ENCODE measurements at places on chromosomes 3 and 15. TPM values are rescaled to one million over a fixed set of nuclear protein-coding genes. Genes with fewer than 3 reads are reported as not detected.

DNA sequence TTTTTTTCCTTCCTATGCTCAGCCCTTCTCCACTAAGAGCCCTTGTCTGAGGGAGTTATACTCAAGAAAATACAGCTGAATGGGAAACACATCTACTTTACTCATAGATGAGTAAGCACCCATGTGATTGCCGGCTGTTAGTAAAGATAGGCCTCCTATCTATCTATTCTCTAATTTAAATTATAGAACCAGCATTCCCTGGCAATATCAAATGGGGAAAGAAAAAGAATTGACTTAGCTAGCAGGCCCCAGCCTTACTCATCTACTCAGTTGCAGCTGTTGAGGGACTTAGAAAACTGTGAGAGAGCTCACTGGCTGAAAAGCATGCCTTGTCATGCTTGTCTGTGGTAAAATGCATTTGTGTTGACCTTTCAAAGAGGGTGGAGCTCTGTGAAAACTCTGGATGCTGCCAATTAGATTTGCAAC is 116.9 kb upstream of the LRRFIP2 start:
- H3K36me3 ChIP-seq: no peaks in the 10 kb centered on the region
- H3K4me1 ChIP-seq: no peaks in the 10 kb centered on the region
- no peaks in the 10 kb centered on the region for H3K27me3 ChIP-seq
- H3K4me3 ChIP-seq: no peak overlapping the region
- H3K27ac ChIP-seq: no peak overlapping the region

- H3K4me1 ChIP-seq: no peaks in the 10 kb centered on the region
- H3K36me3 ChIP-seq: no peaks in the 10 kb centered on the region
- no peak overlapping the region for H3K4me3 ChIP-seq
- no peaks in the 10 kb centered on the region for H3K27me3 ChIP-seq
- H3K27ac ChIP-seq: no peak overlapping the region
Measured at GRCh38 chr15:42368096-42368495, 8.8 kb downstream of the CAPN3 start.

DNA sequence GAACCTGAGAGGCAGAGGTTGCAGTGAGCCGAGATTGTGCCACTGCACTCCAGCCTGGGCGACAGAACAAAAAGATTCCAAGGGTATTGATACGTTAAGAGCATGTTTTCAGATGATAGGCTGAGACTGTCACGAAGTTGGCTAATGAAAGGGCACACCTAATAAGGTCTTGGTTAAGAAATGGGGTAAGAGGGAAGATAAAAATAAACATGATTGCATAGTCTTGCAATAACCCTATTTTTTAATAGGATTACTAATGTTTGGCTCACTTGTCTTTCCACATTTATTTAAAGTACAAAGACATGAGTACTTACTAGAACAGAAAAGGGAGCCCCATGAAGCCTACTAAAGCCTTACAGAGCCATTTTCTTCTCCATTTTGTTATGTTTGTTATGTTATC is 109.0 kb downstream of the FRMD4B start:
- no peaks in the 10 kb centered on the region for H3K36me3 ChIP-seq
- no peaks in the 10 kb centered on the region for H3K27me3 ChIP-seq
- H3K4me3 ChIP-seq: no peak overlapping the region
- H3K27ac ChIP-seq: peak overlapping the region; percentile 48
- H3K4me1 ChIP-seq: peaks cover 17% of the 10 kb centered on the region

ACKR4 gene
- not detected for total RNA-seq

SERPINI2 gene
- not detected for total RNA-seq

ARL6IP5 gene
- total RNA-seq: 32.1 TPM

CYP1A2 gene
- total RNA-seq: not detected

- DNase-seq: no peak
- no peaks in the 10 kb centered on the region for H3K27me3 ChIP-seq
- no peaks in the 10 kb centered on the region for H3K36me3 ChIP-seq
- H3K27ac ChIP-seq: no peak overlapping the region
- no peak overlapping the region for H3K4me3 ChIP-seq
Measured at GRCh38 chr3:176590722-176591121, 606.6 kb downstream of the TBL1XR1 start.

- H3K36me3 ChIP-seq: no peaks in the 10 kb centered on the region
- H3K4me1 ChIP-seq: no peaks in the 10 kb centered on the region
- no peak overlapping the region for H3K4me3 ChIP-seq
- H3K27me3 ChIP-seq: no peaks in the 10 kb centered on the region
Measured at GRCh38 chr3:109072194-109072593, 45.7 kb downstream of the MORC1 start.

- no peaks in the 10 kb centered on the region for H3K36me3 ChIP-seq
- DNase-seq: no peak
- H3K27ac ChIP-seq: peak overlapping the region; percentile 79
- H3K27me3 ChIP-seq: no peaks in the 10 kb centered on the region
- peaks cover 59% of the 10 kb centered on the region for H3K4me1 ChIP-seq
Measured at GRCh38 chr3:58020783-58021071, 12.5 kb downstream of the FLNB start.

CCDC32 gene
- 17.0 TPM for total RNA-seq

MED12L gene
- 21.5 TPM for total RNA-seq

GHRL gene
- total RNA-seq: not detected

GRCh38 chr3:52834871-52835501 is at the start of gene MUSTN1:
MUSTN1 (minus strand) TSS chr3:52835019; CDS start chr3:52834948, 71 bp downstream.
- no peaks in the 10 kb centered on the region for H3K36me3 ChIP-seq
- H3K27me3 ChIP-seq: no peaks in the 10 kb centered on the region
- H3K27ac ChIP-seq: peak within 1 kb of the TSS; percentile 32
- H3K4me1 ChIP-seq: peaks cover 9% of the 10 kb centered on the region

- H3K27ac ChIP-seq: no peak overlapping the region
- no peaks in the 10 kb centered on the region for H3K27me3 ChIP-seq
- H3K4me3 ChIP-seq: no peak overlapping the region
- H3K4me1 ChIP-seq: peaks cover 19% of the 10 kb centered on the region
Measured at GRCh38 chr3:171522651-171523050, 62.4 kb upstream of the TNIK start.

DNA sequence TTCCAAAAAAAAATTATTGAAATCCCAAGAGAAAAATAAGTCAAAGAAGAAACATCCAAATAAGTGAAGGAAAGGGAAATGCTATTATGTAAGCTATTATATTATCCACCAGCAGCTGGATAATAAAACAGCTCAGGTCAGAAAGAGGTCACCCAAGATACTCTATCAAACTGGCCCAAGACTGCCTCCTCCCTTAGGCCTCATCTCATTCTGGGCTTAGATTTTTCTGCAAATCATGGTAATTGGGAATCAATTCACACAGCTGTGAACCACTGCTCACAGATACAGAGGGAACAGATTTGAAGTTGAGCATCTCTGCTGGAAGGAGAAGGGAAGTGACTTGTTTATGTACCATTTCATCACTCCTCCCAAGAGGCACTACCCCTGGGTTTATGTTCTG is 294.6 kb upstream of the DPPA4 start:
- H3K27ac ChIP-seq: no peak overlapping the region
- no peaks in the 10 kb centered on the region for H3K27me3 ChIP-seq
- no peak for DNase-seq
- H3K36me3 ChIP-seq: no peaks in the 10 kb centered on the region
- no peak overlapping the region for H3K4me3 ChIP-seq

DNA sequence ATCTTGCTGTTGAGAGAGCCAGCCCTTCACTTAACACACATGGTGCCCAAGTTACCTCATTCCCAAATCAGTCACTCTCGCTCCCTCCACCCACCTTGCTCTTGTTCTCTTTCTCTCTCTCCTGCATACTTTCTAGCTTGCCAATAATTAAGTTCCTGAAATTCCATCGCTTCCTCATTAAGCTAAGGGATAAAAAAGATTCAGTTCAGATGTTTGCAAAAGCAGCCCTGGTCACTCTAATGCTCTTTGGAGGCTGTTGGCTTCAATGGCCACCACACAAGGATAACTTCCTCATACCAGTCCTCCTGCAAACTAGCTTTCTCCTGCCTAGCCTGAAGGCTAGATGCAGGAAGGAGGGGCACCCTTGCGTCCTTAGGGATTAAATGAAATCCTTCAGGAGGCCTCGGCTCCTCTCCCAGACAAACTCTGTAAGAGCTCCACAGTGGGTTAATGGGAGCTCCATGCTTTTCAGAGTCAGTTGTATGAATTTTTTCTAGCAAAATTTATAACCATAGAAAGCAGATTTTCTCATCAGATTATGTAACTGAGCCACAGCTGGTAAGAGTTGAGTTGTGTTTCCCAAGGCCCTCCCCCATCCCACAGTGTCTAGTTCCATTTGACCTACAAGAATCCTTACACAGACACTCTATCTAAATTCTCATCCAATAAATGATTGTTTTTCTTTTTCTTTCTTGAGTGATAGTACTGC is 176.6 kb upstream of the TRIM42 start:
- no peaks in the 10 kb centered on the region for H3K36me3 ChIP-seq
- H3K4me1 ChIP-seq: no peaks in the 10 kb centered on the region
- H3K27me3 ChIP-seq: no peaks in the 10 kb centered on the region
- no peak overlapping the region for H3K4me3 ChIP-seq

- no peak for DNase-seq
- H3K36me3 ChIP-seq: no peaks in the 10 kb centered on the region
- H3K4me3 ChIP-seq: no peak overlapping the region
- H3K4me1 ChIP-seq: no peaks in the 10 kb centered on the region
- no peaks in the 10 kb centered on the region for H3K27me3 ChIP-seq
Measured at GRCh38 chr15:31489801-31490646, 163.4 kb downstream of the KLF13 start.

NUSAP1 gene
- total RNA-seq: 106 TPM

GRCh38 chr3:160471892-160472291 is 22.3 kb upstream of the TRIM59 start:
- no peak overlapping the region for H3K4me3 ChIP-seq
- H3K36me3 ChIP-seq: no peaks in the 10 kb centered on the region
- no peaks in the 10 kb centered on the region for H3K4me1 ChIP-seq
- no peaks in the 10 kb centered on the region for H3K27me3 ChIP-seq

DNA sequence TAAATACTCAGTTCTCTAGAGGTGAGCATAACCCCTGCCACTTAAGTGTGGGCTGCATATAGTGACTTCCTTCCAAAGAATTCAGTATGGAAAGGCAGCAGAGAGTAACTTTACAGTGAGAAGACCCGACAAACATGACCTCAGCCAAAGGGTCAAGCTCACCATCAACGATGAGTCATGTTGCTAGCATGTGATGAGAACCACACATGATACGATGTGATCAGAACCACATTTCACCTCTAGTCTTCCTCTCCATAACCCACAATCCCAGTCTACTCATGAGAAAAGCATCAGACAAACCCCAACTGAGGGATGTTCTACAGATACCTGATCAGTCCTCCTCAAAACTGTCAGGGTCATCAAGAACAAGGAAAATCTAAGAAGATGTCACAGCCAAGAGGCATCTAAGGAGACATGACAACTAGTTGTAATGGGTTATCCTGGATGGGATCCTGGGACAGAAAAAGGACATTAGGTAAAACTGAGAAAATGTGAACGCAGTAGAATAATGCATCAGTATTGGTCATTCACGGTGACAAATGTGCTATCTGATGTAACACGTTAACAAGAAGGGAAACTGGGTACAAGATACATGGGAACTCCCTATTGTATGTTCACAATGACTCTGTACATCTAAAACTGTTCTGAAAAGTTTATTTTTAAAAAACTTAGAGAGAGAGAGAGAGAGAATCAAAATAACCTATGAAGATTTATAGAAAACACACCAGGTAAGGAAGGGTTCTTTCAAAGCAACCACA is 28.3 kb downstream of the SEC61A1 start:
- no peaks in the 10 kb centered on the region for H3K27me3 ChIP-seq
- H3K27ac ChIP-seq: no peak overlapping the region
- H3K4me3 ChIP-seq: no peak overlapping the region
- no peak for DNase-seq

PEAK1 gene
- 21.8 TPM for total RNA-seq

USP4 gene
- 36.4 TPM for total RNA-seq

GOLGA8T gene
- total RNA-seq: not detected

GRCh38 chr3:28172748-28173147 is 68.7 kb upstream of the CMC1 start:
- no peaks in the 10 kb centered on the region for H3K4me1 ChIP-seq
- H3K27me3 ChIP-seq: no peaks in the 10 kb centered on the region
- no peaks in the 10 kb centered on the region for H3K36me3 ChIP-seq

PIF1 gene
- 45.8 TPM for total RNA-seq

ACP3 gene
- 2.3 TPM for total RNA-seq

RBP2 gene
- total RNA-seq: 28.0 TPM

RBPMS2 gene
- 9.3 TPM for total RNA-seq

- DNase-seq: no peak
- H3K4me3 ChIP-seq: no peak overlapping the region
- peaks cover 90% of the 10 kb centered on the region for H3K4me1 ChIP-seq
- H3K27ac ChIP-seq: peak overlapping the region; percentile 94
Measured at GRCh38 chr15:65904301-65904700, 35.0 kb downstream of the RAB11A start.

GRCh38 chr3:130627882-130628281 is 110.9 kb downstream of the COL6A6 start:
- no peak overlapping the region for H3K4me3 ChIP-seq
- H3K27ac ChIP-seq: no peak overlapping the region
- no peaks in the 10 kb centered on the region for H3K4me1 ChIP-seq
- H3K36me3 ChIP-seq: no peaks in the 10 kb centered on the region
- DNase-seq: no peak
- H3K27me3 ChIP-seq: no peaks in the 10 kb centered on the region

- no peaks in the 10 kb centered on the region for H3K4me1 ChIP-seq
Measured at GRCh38 chr15:77807115-77807514, 174.4 kb upstream of the LINGO1 start.
